GM12865 (cell line): ENCODE measurements at places on chromosomes 3 and 15.

GRCh38 chr15:67771189-67771800 is 54.0 kb upstream of the SKOR1 start:
- no peak for DNase-seq

GRCh38 chr15:94229591-94230369 is 1.6 kb upstream of the MCTP2 start:
- peak; percentile 55 for DNase-seq

DNA sequence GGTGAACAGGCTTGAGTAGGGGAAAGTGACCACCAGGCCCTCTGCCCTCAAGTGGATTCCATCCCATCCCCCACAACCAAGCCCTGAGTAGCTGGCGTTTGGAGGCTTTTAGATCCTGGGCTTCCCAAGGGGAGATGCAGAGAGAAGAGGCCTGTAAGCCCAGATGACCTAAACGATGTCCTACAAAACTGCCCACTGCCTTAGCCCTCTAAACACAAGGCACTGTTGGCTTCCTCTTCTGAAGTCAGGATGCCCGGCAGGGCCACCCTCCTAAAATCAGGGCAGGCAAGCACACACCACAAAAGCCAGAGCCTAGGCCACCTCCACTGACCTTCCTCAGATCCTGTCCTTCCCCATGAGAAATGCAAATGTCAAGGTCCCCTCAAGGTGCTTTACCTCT is 68.6 kb downstream of the ADCY5 start:
- no peak for DNase-seq

DNA sequence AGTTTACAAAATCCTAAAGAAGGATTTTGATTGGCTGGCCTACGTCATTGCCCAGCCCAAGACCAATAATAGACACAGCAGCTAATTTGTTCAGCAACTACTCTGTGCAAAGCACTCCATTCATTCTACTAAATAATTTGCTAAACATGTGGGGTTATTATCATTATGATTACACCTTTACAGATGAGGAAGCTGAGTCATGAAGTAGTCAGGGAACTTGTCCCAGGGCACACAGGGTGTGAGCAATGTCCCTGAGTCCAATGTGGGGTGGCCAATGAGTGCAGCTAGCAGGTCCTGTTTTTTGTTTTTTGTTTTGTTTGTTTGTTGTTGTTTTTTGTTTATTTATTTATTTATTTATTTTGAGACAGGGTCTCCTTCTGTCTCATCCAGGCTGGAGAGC is 183.6 kb downstream of the ABHD5 start:
- no peak for DNase-seq

DNA sequence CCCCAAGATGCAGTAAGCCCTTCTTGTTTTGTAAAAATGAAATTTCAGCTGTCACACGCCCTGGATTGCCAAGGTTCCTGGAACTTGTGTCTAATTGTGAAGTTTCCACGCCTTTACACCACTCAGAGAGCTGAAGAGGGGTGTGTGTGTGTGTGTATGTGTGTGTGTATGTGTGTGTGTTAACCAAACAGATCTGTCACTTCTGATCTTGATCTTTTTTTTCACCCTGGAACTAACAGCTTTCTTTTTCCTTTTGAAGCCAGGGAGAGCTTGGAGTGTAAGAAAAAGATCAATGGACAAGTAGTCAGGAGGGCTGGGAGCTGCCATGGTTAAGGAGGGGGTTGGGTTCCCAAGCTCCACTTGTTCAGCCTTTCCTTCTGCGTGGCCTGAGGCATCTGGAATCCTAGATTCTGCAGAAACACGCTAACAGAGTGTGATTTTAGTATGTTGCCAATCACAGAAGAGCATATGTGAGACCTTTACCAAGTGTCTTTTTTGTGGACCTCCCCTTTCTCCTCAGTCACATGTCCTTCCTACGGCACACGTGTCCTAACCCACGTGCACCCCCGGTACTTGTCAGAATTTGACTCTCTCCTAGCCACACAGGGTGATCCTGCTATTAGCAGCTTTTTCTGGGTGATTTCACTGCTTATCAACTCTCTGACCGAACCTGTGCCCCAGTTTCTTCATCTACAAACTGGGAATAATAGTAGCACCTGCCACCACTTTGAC is 11.5 kb downstream of the TIMP4 start:
- DNase-seq: no peak

GRCh38 chr15:101037090-101037830 is 118.1 kb downstream of the LRRK1 start:
- DNase-seq: no peak

DNA sequence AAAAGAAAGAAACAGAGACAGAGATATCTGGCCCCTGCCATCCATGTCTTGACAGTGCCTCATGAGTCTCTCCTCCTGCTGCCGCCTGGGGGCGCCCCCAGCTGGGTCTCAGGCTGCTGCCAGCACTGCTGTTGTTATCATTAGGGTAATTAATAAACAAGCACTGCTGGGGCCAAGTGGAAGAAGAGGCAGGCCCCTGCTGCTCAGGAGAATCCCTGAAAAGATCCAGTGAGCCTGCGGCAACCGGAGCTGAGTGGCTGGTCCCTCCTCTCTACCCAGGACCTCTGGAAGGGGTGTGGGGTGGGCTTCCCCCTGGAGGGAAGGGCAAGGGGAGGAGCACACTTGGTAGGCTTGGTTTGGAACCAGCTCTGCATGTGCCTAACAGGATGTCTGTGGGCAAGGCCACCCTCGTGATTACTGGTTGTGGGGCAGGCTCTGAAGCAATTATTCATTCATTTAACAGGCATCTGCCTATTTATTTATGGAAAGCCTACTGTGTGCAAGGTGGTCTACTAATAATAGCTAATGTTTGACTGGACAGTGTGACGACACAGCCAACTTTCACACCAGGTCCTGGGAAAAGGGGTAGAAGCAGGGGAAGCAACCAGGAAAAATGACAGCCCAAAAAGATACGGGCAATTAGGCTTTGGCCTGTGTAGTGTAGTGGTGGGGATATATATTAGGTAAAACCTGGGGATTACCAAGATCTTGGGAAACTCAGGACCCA is 1.2 kb upstream of the TYRO3 start:
- DNase-seq: peak; percentile 72

DNA sequence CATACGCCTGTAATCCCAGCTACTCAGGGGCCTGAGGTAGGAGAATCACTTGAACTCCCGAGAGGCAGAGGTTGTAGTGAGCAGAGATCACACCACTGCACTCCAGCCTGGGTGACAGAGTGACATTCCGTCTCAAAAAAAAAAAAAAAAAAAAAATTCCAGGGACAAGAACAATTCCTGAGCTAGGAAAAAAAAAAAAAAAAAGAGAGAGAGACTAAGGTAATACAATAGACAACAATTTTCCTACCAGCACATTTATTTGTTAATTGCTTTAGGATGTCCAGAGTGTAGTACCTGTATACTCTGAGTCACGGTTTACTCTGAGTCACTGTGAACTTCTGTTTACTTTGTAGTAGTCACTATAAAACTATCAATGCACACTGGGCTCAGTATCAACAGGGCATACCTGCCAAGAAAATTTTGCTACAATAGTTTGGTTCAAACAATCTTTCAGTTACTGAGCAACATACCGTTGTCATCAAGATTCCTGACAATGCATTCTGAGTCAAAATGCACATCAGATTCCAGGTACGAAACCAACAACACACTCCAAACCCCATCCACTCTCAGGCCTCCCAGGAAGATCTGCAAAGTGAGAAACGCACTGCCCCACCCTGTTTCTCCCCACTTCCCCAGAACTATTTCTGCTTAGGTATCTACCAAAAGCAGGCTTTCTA is 28.3 kb downstream of the IGF2BP2 start:
- DNase-seq: no peak

GRCh38 chr3:168094580-168094876 is 1.2 kb downstream of the GOLIM4 start:
- DNase-seq: no peak
